ENCODE measurements at places on chromosomes 1 and 21.

DNA sequence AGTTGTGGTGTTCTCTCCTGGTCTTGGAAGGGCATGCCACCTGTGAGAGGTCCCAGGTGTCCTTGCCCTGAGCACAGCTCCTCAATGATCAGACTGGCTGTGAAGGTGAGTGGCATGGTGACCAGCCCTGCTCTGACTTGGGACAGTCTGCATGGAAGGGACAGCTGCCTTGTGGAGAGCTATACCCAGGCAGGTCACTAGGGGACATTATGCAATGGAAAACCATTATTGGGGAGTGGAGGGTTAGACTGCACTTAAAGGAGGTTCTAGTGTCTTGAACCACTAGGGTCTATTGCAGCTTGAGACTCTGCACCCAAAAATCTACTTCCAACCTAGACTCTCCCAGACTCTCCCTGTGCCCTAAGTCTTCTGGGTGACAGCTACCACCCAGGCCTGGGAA, 24.8 kb downstream of the FAM78B start:
- DNase-seq: no peak

GRCh38 chr1:44826375-44827196, 16.5 kb downstream of the PTCH2 start:
- DNase-seq: no peak

DNA sequence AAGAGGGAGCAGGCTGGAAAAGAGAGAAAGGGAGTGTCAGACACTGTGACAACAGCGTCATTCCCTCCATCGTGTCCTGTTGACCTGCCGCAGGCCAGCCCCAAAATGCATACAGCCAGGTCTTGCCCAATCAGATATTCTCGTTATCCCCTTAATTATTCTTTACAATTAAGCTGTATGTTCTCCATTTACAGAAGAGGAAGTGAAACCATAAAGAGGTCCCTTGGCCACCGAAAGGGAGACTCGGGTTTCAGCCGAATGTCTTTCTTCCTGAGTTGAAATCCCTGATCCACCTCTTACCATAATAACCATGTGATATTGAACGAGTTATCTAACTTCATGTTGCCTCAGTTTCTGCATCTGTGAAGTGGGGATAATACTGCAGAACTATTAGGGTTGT, 70.5 kb downstream of the IGSF21 start:
- no peak for DNase-seq

- DNase-seq: peak; percentile 17
Measured at GRCh38 chr1:240800291-240800690, 188.3 kb upstream of the GREM2 start.

GRCh38 chr1:56491441-56491840, 87.9 kb downstream of the PLPP3 start:
- peak; percentile 13 for DNase-seq

DNA sequence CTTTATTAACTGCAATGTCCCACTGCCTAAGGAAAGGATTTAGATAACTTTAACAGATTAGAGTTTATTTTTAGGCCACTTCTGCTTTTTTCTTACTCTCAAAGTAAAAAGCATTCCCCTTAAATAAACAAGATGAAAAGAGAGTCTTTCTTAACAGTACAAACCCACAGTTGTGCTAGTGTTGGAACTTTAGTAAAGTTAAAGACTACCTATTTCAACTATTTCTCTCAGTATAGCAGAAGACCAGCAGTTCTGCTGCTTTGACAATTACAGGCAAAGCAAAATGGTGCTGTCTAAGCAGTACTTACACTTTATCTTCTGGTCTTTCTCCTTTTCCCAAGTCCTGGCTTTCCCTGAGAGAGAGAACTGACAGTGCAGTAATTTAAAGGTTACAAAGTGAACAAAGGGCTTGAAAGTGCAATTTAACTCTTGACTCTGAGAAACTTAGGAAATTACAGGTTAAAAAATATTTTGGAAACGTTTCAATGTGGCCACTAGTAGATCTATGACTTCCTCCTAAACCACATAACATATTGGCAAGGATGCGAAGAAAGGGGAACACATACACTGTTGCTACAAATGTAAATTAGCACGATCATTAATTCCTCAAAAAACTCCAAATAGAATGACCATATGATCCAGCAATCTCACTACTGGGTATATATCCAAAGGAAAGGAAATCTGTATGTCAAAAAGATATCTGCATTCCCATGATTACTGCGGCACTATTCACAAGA, 135.4 kb upstream of the POGK start:
- no peak for DNase-seq

DNA sequence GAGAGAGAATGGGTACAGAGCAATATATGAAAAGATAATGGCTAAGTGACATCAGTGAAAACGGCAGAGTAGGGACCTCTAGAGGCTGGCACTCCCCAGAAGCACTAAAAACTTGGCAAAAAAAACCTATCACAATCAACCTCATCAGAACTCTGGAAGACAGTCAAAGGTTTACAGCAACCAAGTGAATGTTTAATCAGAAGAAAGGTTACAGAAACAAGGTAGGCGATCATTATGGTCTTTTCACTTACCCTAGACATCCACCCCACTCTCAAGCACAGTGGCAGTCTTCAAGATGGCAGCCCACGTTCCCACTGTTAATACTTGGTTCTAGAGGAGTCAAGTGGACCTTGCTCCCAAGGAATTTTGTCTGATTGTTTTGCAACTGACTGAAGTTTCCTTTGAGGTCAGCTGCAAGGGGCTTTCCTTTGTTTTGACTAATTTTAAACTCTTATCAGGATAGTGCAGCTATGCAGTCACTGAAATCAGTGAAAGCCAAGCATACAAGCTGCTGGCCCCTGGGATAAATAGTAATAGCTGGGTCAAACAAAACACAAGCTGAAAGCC, 7.2 kb downstream of the KIFAP3 start:
- DNase-seq: no peak

GRCh38 chr1:45673956-45674355, 12.4 kb downstream of the GPBP1L1 start:
- DNase-seq: peak; percentile 9

GRCh38 chr1:59570524-59570923, 244.2 kb upstream of the HOOK1 start:
- peak; percentile 29 for DNase-seq

DNA sequence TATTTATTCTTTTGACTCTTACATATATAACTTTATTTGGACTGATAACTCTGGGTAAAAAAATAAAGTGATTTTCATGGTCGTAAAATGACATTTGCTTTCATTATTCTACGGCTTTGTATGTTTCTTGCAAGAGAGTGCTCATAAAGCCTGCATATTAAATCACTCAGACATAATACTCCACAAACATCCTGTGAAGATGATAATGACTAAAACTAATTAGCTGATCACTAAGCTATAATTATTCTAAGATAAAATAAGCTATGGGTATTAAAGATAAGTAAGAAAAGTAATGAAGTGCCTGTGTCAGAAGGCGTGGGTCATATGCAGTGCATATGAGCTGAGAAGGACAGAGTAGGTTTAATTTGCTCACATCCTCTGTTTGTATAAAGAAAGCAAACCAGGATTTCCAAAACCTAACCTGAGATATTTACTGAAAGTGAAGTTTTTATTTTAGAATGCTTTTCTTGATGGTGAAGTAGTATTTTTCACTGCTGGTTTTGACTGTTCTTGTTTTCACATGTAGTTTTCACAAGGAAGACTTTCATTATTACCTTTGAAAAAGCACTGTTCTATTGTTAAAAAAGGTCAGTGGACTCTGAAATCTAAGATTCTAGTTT, 278.8 kb downstream of the AMY1C start:
- DNase-seq: no peak

- no peak for DNase-seq
Measured at GRCh38 chr1:167926486-167926997, 9.9 kb upstream of the DCAF6 start.

GRCh38 chr1:10941891-10942541, 70.4 kb upstream of the TARDBP start:
- no peak for DNase-seq

GRCh38 chr1:54240741-54241335, 40.9 kb downstream of the MRPL37 start:
- DNase-seq: no peak

DNA sequence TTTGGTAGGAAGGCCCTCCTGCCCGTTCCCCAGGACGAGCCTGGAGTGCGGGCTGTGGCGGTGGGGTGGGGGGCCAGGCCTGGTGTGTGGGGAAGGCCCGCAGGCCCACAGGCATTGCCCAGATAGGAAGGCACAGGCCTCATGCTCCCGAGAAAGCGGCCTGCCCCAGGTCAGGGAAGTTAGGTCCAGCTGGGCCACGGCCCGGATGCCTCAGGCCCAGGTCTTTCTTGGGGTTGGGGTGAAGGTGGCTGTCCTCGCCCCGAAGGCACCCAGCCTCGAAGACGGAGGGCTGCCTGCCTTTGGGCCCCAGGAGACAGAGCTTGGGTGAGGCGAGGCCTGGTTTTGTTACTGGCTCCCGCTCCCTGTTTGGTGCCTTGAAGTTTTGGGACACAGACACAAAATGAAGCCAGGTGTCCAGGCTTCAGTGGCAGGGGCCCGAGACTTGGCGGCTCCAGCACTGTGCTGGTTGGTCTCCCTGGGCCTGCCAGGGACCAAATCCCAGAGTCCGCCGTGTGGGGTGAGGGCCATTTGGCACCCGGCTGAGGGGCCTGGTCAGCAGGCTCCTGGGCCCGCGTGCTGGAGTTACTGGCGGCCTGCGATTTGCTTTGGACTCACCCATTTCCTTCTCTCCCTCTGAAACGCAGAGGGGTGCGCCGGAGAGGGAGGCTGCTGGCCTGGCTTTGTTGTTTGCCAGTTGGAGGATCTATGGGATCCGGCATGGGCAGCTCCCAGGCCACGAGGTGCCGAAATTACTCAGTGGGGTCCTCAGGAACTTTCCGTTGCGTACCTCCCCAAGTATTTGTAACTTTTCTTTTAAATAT, 2.0 kb downstream of the SKI start:
- DNase-seq: peak; percentile 54

GRCh38 chr1:55695552-55695951, 480.4 kb upstream of the USP24 start:
- peak; percentile 56 for DNase-seq

- no peak for DNase-seq
Measured at GRCh38 chr1:8704866-8705506, 112.5 kb downstream of the RERE start.

DNA sequence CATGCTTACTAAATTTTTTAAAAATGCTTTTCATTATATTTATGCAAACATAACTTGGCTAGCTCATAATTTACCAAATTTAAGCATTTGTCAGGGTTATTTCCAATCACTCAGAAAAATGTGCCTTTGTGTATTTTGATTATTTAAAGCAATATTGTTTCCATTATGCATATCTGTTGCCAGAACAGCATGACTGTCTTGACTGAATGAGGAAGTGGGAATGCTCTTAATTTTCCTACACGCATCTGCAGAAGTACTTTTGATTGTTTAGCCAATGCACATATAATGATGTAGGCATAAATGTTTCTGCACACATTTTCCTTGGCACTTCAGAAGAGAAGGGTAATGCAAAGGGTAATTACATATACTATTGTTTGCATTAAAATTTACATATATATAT, 92.5 kb upstream of the ADGRL2 start:
- DNase-seq: no peak

GRCh38 chr1:93328809-93329760, 16.6 kb upstream of the DR1 start:
- DNase-seq: peak; percentile 13

GRCh38 chr1:10803971-10804820, 7.8 kb upstream of the CASZ1 start:
- DNase-seq: no peak

DNA sequence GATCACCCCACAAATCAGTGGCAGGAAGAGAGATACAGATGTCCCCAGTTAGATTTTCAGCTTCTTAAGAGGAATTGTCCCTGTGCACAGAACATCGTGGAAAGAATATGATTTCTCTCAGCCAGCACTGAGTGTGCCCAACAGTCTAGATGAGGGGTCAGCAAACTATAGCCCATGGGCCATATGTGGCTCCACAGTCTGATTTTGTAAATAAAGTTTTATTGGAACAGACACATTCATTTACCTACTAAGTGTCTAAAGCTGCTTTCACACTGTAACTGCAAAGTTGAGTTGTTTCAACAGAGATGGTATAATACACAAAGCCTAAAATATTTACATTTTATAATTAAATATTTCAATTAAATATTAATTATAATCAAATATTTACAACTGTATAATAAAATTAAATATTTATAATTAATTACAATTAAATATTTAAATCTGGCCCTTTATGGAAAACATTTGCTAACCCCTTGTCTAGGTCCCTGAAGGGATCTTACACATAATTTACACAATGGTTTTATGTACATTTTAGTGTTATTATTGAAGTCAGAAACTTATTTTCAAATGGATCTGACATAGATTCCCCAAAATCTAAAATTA, 407.6 kb downstream of the PTPRU start:
- DNase-seq: no peak

- DNase-seq: no peak
Measured at GRCh38 chr21:42711667-42712066, 58.2 kb downstream of the PDE9A start.

- no peak for DNase-seq
Measured at GRCh38 chr1:228766788-228767187, 31.5 kb downstream of the RHOU start.

DNA sequence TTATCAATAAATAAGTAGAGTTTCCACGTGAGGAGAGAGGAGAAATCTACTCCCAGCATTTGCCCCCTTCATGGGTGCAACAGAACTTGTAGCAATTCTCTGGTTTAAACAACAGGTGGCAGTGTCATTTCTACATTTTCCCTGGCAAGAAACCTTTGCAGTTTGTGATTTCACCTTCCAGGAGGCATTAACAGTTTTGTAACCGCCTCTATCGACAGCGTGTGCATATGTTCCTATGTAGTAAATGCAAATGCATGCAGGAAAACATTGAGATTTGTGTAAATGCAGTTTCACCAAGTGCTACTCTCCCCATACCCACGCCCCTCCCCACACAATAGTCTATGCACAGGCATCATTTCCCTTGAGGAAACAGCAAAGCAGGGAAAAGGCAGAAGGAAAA, 494.7 kb downstream of the SMYD3 start:
- DNase-seq: no peak

GRCh38 chr1:153612111-153612754, 704 bp downstream of the S100A16 start:
- no peak for DNase-seq

DNA sequence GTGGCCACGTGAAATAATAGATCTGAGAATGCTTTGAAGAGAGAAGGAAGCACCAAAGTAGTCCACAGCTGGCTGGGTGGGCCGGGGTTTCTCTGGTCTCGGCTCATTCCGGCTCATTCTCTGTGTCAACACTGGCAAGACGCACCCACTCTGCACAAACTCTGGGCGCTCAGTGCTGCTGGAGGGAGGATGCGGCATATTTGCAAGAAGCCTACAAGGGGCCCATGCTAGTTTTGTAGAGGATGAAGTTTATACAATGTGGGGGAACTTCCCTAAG, 28.8 kb upstream of the TMPRSS2 start:
- no peak for DNase-seq

- no peak for DNase-seq
Measured at GRCh38 chr1:167854184-167854583, 59.8 kb downstream of the ADCY10 start.

DNA sequence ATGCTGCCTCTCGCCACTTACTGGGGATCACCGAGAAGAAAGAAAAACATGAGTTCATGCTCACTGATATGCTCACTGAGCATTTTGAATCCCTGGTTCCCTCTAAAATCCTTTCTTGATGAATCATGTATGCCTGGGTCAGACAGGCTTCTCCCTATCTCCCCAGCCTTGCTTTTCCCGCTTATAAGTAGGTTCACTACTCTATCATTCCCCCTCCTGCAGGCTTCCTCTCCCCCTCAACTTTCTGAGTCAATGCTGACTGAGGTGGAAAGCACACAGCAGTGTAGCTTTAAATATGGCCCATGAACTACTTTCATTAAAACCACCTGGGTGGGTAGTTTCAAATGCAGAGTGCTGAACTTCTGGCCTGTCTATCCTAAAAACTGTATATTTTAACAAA, 41.7 kb downstream of the FMO4 start:
- DNase-seq: peak; percentile 46
